SIG-M5 (cell line): ENCODE measurements at places on chromosomes 3 and 15.
A peak's percentile ranks its signal among the peaks of the same experiment; 100 is the strongest.

GRCh38 chr3:9322780-9323179, 40.1 kb upstream of the THUMPD3 start:
- DNase-seq, result no peak

- no peak for DNase-seq
Measured at GRCh38 chr3:38829404-38829803, 13.4 kb upstream of the SCN10A start.

GRCh38 chr3:79012530-79012913, 755.3 kb downstream of the ROBO1 start:
- DNase-seq, result no peak

DNA sequence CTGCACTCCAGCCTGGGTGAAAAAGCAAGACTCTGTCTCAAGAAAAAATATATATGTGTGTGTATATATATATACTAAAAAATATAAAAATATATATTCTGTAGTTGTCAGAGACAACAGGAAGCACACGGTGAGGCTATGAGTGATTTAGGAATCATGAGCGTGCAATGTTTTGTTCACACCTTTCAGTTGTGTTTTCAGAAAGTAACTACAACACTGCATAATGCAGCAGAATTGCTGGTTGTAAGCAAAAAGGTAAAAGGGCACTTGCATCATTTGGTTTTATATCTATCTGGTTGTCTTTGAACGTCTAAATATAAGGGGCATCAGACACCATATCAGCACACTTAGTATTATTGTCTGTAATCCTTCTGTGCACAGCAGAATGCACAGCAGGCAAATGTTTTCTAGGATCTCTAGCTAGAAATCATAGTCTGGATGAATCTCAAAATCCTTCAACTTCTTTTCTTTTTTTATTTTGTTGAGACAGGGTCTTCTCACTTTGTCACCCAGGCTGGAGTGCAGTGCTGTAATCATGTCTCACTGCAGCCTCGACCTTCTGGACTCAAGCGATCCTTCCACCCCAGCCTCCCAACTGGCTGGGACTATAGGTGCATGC, 44.8 kb downstream of the CCR3 start:
- DNase-seq, result no peak

DNA sequence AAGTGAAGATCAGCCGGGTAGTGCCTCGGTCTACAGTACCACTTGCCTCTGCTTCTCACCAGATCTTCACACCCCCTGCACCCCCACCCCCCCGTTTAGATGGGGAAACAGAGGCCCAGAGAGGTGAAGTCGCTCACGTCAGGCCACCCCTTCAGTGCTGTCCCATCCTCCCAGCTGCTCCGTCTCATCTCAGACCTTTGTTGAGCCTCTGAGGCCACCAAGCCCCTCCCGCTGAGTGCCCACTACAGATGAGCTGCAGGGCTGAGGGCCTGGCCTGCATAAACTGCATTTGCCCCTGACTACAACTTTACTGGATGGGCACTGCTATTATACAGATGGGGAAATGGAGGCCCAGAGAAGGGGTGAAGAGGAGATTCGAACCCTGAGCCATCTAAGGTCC, 35.8 kb downstream of the ADAMTS7 start:
- DNase-seq, result no peak

DNA sequence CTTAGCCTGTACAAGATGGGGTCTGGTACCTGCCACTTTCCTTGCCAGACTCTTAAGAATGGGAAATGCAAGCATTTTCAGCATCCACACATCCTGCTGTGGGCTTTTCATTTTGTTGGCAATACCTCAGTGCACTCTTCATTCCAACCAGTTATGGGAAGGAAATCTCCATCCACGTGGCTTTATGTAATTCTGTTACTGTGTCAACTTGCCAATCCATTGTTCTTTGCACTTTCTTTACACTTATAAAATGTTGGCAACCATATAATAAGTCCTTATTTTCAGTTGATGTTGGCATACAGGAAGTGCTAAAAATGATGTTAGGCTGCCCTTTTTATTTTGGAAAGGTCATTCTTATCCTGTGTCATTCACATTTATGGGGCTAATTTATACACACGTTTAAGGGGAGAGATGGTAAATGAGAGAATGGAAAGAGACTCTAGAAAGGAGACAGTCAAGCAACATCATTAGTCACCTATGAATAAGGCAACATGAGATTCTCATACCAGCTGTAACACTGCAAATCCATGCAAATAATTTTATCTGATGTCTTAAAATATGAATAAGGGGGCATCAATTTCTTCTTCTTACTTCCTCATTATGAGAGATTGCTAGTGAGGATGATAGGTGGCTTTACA, 238.7 kb downstream of the CHST2 start:
- no peak for DNase-seq

DNA sequence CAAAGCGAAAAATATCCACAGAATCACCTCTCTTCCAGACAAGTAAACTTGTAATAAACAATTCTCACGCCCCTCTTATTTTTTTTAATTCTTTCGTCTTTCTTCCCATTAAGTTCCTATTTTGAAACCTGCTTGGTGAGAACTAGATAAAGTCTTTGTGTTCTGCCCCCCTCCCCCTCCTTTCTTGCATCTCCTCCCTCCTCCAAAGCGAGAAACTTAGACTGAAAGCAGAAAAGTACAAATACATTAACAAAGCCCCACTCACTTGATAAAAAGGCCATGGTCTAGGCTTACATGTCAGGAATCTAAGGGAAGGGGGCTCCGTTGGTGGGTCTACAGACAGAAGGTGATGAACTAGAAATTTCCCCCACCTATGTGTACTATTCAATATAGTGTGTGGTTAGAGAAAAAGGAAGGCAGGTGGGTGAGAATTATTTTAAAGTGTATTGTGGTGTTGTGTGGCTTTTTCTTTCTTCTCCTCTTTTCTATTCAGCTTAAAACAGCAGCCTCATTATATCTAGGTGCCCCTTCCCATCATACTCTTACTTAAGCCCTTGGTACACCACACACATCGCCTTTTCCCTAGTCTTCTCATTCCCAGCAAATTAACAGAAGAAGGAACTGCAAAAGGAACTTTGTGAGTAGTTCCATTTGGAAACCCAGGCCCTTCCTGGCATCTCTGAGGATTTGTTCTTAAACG, 215.3 kb downstream of the MEIS2 start:
- DNase-seq, result no peak

GRCh38 chr3:171346582-171347300, 113.5 kb downstream of the TNIK start:
- no peak for DNase-seq

DNA sequence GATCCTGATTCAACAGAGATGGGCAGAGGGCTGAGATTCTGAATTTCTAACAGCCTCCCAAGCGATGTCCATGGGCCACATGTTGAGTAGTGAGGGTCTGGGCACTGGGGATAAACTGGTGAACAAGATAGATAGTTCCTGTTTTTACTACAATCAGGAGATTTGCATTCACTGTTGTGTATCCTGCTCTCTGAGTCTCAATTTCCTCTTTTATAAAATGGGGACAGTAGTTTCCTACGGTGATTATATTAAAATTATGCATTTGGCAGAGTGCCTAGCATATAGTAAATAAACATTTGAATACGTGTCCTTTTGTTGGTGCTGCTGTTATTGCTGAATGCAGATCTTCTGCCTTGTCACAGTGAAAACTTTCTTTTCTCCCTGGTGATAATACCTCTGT, 102.5 kb downstream of the MYH15 start:
- DNase-seq, result no peak

- no peak for DNase-seq
Measured at GRCh38 chr3:14641346-14641745, 10.2 kb upstream of the CCDC174 start.

- peak; percentile 57 for DNase-seq
Measured at GRCh38 chr3:119559441-119559963, at the start of gene CD80. TSS of gene CD80 (minus strand) at chr3:119559614. CDS start at chr3:119557728, 1,886 bp downstream.

DNA sequence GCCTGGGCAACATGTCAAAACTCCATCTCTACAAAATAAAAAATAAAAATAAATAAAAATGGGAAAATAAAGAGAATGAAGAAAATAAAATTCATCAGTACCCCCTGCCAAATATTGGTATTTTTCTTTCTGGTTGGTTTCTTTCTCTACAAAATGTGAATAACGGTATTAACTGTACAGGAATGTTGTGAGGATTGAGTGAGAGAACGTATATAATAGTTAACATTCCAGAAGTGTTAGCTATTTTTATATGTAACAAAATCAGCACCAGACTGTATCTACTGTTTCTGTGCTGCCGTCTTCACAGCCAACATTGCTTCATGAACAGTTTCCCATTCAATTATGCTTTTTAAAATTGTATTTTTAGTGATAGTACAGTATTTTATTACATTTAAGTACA, 25.5 kb upstream of the RNU6-1 start:
- no peak for DNase-seq

DNA sequence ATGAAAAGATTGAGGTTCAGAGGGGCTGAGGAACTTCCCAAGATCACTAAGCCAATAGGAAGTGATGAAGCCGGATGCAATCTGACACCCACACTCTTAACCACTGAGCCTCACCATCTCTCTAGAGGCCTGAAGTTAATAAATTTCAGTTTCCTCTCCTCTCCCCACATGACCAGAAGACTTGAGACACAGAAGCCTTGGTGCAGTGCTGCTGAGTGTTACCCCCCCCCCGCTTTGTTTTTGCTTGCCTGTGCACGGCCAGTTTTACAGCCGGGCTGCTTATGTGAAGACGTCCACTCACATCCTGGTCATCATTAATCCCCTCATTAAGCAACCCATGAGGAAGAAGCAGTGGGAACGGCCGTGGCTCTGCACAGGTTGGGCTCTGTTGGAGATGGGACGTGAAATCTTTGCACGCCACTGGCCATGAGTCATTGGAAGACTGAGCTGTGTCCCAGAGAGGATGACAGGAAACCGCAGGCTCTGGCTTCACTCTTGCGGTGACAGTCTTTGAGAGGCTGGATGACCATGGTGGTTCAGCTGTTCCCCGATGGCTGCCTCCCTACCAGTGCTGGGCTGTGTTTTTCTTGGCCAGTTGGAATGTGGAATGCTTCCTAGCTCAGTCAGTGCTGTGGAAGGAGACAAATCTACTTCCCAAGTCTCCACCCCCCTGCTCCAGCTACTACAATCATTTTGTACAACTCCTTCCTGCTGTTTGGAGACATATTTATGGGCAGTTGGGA, 232.6 kb upstream of the LRTM1 start:
- no peak for DNase-seq
